ENCODE measurements at places on chromosomes 2 and 18.

- DNase-seq = no peak
Measured at GRCh38 chr2:30112561-30112960, 34.2 kb upstream of the YPEL5 start.

DNA sequence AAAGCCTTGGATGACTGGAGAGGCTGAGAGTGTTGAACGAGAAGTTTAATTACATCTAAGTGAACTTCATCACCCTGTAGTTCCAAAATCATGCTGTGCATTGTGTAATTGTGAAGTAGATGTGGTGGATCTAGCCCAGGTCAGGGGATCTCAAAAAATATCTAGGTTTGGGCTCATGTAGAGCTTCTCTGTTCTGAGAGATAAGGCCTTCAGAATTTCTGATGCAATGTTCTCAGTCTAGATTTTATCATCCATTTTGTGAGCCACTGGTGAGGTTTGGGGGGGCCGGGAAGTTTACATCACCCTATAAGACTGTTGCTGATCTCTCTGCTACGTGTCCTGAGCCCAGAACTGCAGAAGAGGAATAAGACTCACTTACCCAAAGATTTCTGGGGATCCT is 719.4 kb downstream of the SOCS6 start:
- DNase-seq = no peak

DNA sequence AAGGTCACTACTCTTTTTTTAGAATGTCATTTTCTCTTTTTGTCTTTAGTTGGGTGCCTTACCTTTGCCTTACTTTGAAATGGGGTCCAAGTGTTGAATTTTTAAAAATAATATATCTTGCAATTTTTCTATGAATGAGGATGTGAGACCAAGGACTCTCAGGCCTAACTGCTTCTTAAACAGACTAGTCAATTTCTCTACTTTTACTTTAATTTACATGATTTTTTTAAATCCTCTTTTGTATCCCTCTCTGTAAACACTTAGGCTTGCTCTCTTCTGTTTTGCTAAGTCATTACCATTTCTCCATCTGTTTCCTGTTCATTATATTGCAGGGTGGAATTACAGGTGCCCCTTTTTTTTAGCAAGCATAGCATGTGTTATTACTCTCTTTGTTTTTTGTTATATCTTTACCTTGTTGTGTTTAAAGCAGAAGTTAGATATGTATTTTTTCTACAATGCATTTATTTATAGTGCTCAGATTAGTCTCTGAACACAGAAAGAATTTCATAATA is 261.8 kb downstream of the SPAG16 start:
- DNase-seq = no peak

- DNase-seq = no peak
Measured at GRCh38 chr18:41966943-41967342, 11.9 kb downstream of the PIK3C3 start.

GRCh38 chr2:113263546-113263945 is 15.2 kb downstream of the PAX8 start:
- DNase-seq = no peak

- no peak for DNase-seq
Measured at GRCh38 chr18:49123431-49123830, 172.7 kb upstream of the SMAD7 start.

Data from amygdala (tissue), 56 donors.